ENCODE measurements at places on chromosomes 1 and 21. TPM values are rescaled to one million over a fixed set of nuclear protein-coding genes. Genes with fewer than 3 reads are reported as not detected.

GRCh38 chr1:31064111-31064717 is 1.3 kb downstream of the PUM1 start:
- no peak for DNase-seq

GRCh38 chr1:235995511-235995910 is 69.4 kb downstream of the NID1 start:
- no peak for DNase-seq

GRCh38 chr1:92556350-92556749 is 69.6 kb upstream of the GFI1 start:
- no peak for DNase-seq

DNA sequence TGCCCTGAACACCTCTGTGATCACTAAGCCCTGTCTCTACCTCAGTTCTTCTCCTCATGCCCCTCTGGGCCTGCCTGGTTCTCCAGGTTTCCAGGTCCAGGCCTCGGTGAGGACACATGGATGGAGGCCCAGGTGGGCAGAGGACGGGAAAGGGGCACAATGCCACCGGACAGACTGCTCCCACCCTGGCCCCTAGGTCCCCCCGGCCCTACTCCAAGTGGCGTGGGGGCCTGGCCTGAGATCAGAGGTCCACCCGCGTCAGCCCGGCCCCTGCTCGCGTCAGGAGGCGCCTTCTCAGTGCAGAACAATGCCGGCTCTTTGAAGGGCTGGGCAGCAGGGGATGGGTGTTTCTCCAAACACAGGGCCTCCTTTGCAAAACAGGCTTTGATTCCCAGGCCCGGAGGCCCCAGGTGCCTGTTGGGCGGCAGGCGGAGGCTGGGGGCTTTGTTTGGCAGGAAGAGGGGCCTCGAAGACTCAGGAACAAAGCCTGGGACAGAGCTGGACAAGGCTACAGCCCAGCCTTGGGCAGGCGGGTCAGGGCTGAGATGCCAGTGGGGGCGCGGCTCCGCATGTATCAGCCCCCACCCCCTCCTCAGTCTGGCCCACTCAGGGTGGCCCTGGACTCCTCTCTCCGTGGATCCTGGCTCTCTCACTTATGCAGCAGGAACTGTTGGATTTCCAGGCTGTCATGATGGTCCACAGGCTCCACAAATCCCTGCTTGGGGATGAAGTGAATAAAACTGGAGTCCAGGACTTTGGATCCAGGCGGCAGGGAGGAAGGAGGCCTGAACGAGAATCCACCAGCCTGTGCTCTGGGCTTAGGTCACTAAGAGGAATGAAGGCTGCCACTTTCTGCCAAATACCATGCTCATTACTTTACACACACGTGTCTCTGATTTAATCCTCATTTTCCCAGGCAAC is 77.4 kb upstream of the SLC2A1 start:
- no peak for DNase-seq

MPZ gene
- 5.5 TPM for total RNA-seq

CENPL gene
- total RNA-seq = 8.4 TPM

All from mesenteric fat pad (tissue), 1 donor.